ENCODE measurements at places on chromosomes 13 and 19.
A peak's percentile ranks its signal among the peaks of the same experiment; 100 is the strongest.

DNA sequence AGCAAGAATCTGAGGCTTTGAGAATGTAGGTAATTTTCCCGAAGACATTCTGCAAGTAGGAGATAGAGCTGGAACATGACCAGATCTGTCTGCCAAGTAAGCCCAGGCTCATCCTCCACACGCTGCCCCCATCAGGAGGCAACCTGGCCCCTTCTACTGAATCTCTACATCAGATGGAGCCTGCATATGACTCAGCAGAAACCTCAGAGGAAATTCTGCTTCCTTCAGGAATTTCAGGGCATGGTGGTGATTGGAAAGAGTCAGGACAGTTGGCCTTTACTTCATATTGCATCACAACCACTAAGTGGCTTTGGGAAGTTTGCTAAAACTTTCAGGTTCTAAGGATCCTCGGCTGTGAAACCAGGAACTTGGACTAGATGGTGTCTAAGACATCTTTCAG is 85.2 kb downstream of the LRRC63 start:
- no peaks in the 10 kb centered on the region for H3K27me3 ChIP-seq
- DNase-seq: no peak
- H3K4me3 ChIP-seq: no peak overlapping the region
- H3K27ac ChIP-seq: no peak overlapping the region

- H3K27me3 ChIP-seq: no peaks in the 10 kb centered on the region
- peaks cover 3% of the 10 kb centered on the region for H3K36me3 ChIP-seq
- peaks cover 82% of the 10 kb centered on the region for H3K4me1 ChIP-seq
- H3K27ac ChIP-seq: peak overlapping the region; percentile 61
Observed at GRCh38 chr13:41004875-41005693, 14.0 kb downstream of the ELF1 start.

- H3K4me3 ChIP-seq: no peak overlapping the region
- DNase-seq: no peak
- H3K4me1 ChIP-seq: no peaks in the 10 kb centered on the region
- no peaks in the 10 kb centered on the region for H3K36me3 ChIP-seq
- H3K27ac ChIP-seq: no peak overlapping the region
- no peaks in the 10 kb centered on the region for H3K27me3 ChIP-seq
Observed at GRCh38 chr19:8973501-8974091, 36.6 kb downstream of the MUC16 start.

DNA sequence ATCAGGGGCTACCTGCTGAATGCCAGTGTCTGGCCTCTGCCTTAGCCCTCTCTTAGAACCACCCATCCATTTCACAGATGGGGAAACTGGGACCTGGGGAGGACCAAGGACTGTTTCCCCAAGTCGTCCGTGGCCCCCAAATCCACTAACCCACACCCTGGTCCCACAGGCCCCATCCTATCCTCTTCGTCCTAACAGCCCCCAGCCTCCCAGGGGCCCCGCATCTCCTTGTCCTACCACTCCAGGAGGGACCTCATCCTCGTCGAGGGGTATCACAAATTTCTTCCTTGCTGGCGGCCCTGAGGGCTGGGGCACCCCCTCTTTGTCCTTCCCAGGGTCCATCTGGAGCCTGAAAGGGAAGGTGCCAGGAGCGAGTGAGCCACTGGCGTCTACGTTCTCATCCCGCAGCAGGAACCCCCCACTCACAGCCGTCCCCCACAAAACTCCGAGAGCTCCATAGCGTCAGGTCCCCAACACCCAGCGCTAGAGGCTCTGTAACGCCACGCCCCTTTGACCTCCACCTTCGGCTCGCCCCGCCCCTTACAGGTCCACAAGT is 606 bp downstream of the ERCC1 start:
- peaks cover 33% of the 10 kb centered on the region for H3K4me1 ChIP-seq
- DNase-seq: no peak
- peak overlapping the region; percentile 64 for H3K27ac ChIP-seq
- peaks cover 7% of the 10 kb centered on the region for H3K27me3 ChIP-seq
- peaks cover 14% of the 10 kb centered on the region for H3K36me3 ChIP-seq
- peak overlapping the region; percentile 69 for H3K4me3 ChIP-seq

DNA sequence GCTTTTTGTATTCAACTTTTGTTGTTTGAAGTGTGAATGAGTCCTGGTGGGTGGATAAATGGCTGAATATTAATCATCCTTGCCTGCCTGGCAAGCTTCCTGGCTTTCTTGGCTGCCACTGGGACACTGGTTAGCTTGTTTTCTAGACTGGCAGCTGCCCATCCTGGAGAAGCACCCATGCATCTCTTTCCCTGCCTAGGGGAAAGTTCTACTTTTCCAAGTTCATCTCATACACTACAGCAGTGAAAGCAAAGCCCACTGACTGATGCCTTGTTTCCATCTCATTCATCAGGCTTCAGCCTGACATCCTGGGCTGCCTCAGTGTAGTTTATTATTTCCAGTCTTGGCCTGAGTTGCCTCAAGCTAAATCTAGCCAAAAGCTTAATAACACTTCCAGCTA is 244.8 kb downstream of the PCDH20 start:
- no peak for DNase-seq
- no peaks in the 10 kb centered on the region for H3K4me1 ChIP-seq
- no peak overlapping the region for H3K27ac ChIP-seq
- no peak overlapping the region for H3K4me3 ChIP-seq
- no peaks in the 10 kb centered on the region for H3K36me3 ChIP-seq
- no peaks in the 10 kb centered on the region for H3K27me3 ChIP-seq

All from B cell (primary cell).